H1 (cell line): ENCODE measurements at places on chromosomes 6 and 20.

DNA sequence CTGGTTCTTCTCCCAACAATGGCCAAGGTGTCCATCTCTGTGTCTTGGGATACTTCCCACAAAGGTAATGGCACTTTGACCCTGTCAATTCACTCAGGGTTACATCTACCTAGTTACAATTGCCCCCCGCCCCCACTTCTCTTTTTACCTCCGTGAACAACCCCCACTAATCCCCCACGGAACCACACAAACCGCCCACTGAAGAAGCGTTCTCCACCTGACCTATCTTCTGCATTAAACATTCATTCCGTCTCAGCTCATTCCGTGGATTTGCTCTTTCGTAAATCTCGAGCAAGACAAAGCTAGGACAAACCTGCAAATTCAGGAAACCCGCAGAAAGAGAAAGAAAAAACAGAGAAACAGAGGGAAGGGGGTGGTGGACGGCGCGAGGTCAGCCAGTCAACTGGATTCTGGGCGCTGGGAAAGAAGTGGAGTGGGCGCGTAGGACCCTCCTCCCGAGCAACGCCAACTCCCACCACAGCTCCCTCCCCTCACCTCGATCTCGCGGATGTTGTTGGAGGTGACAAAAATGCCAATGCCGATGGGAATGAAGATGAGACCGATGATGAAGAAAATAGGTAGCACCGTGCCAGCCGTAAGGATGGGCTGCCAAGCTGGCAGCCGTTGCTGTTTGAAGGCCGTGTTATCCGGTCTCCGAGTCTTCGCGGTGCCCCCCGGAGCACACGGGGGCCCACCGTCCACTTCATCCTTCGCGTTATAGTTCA is 523 bp downstream of the TMEM30A start:
- no peak for DNase-seq

GRCh38 chr6:40937491-40937890 is 101.5 kb downstream of the UNC5CL start:
- DNase-seq, result no peak

- peak; percentile 93 for DNase-seq
These were observed 51.0 kb upstream of the TCF21 start for GRCh38 chr6:133837801-133838349.

DNA sequence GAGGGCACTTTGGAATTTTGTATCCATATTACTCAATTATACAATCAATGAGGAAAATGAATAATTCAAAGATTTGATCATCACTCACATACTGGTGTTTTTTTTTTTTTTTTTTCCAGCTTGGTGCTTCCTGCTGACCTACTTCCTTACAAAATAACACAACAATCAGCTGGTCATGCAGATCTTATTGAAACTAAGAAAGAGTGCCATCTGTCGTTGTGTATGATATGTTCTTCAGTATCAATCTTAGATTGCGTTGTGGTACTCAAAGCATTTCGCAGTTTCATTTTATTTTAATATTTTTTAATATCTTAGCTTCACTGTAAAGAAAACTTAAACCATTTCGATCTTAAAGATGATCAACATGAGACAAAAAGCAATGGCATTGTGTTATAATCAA is 155.6 kb downstream of the OGFRL1 start:
- no peak for DNase-seq

- no peak for DNase-seq
These were observed 91.0 kb downstream of the PKHD1 start for GRCh38 chr6:51996296-51996947.

GRCh38 chr20:23868321-23868720 is 11.2 kb downstream of the CST5 start:
- no peak for DNase-seq
